Activated CD4-positive, alpha-beta T cell treated with anti-CD3 and anti-CD28 coated beads for 36 hours (primary cell): ENCODE measurements at places on chromosomes 2 and 18. TPM values are rescaled to one million over a fixed set of nuclear protein-coding genes. Genes with fewer than 3 reads are reported as not detected.

GRCh38 chr2:69437751-69438154 is 518 bp upstream of the NFU1 start:
- DNase-seq = no peak

GRCh38 chr2:238969857-238970256 is 122.0 kb downstream of the TWIST2 start:
- no peak for DNase-seq

DNA sequence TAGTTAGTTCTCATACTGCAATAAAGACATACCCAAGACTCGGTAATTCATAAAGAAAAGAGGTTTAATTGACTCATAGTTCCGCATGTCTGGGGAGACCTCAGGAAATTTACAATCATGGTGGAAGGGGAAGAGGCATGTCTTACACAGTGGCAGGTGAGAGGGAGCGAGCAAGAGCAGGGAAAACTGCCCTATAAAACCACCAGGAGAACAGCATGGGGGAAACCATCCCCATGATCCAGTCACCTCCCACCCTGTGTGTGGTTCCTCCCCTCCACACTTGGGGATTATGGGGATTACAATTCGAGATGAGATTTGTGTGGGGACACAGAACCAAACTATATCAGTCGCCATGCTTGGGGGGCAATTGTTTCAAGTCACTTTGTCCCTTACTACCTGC is 1.1 kb upstream of the SSB start:
- DNase-seq = no peak

GRCh38 chr2:189157456-189157855 is 22.1 kb downstream of the COL5A2 start:
- no peak for DNase-seq

DNA sequence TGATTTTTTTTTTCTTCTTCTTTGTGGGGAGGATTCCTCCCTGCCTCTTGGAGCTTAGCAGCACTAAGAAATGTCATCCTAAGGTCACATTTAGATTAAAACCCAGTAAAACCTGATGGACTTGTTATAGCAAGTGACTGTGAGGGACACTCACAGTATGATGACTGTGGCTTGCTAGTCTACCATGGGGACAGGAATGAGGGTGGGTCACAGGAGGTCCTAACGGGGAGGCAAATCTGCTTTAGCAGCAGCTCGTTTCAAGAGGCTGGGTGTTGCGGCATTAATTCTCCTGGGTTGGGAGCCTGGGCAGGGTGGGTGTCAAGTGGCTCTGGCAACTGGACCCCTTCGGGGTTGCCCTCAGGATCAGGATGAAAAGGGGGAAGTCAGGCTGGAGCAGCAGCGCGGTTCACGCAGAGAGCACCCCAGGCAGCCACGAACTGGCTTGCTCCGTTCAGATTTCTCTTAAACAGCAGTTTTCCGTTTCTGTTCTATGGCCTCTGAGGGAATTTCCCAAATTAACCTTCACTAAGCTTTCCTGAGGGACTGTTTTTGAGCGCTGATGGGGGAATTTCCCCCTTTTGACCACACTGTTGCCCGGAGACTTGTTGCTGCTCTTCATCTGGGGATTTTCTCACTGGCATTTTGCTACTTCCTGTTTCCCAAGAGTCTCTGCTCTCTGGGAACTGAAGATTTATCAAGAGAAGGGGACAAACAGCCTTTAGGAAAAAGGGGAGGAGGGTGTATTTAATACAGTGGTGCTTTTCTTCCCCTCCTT is 59.8 kb upstream of the PELI1 start:
- peak; percentile 59 for DNase-seq

DNA sequence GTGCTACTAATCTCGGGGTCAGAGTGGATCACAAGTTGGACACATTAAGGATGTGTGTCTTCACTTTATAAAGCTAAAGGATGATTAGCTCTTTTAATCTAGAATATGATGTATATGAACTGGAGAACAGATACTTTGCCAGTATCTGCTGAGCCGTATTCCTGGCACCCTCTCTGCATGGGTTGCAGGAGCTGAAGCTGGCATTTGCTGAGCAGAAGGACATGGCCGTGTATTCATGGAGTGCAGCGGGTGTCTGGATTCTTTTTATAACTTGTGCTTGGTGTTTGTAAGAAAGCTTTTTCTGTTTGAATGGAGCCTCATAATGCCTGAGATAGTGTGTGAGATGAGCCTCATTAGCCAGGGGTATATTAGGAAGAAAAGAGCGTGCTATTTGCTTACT is 103.9 kb upstream of the MCFD2 start:
- no peak for DNase-seq

DNA sequence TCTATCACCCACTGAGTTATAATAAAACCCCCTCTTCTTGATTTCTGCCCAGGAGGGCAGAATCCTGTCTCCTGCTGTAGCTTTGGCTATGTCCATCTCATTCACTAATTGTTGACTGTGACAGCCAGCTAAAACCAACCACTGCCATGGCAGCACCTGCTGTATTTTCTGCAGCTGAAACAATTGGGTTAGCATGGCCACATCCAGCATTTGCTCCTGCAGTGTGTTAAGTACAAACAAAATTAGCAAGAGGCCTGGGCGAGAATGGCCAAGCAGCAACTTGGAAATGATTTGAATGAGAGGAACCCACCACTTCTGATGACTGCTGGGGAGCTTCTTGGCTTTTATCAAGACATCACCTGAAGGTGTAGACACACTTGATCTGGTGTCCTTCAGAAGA is 89.4 kb upstream of the LRRTM1 start:
- no peak for DNase-seq

GRCh38 chr18:42141439-42141838 is 186.4 kb downstream of the PIK3C3 start:
- DNase-seq = no peak

DNA sequence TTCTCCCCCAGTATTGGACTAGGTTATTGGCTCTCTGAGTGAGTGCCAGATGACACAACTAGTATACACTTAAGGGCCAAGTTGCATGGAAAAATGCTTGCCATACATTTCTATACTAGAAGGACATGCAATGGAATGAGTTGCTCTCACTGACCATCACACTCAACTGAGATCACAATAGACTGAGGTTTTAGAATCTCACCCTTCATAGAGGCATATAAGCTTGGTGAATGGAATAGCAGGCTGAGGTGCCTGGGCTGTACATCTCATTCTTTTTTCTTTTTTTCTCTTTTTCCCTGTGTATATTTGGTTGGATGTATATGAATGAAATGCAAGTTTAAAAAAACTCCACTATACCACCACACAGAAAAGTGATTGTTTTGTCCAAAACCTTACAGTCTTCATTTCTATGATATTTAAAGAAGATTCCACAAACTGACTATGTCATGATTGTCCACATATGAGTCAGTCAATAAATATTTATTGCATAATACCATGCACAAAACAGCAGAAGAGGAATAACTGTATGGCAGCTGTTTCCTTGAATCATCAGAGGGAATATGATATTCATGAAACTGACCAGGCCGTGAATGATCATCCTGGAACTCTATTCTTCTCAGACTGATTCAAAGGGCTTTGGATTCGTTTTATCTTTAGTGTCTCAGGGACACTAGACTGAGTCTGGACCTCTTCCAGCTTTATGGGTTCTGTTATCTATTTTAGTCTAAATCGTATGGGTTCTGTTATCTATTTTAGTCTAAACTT is 122.6 kb upstream of the STK17B start:
- DNase-seq = no peak

DNA sequence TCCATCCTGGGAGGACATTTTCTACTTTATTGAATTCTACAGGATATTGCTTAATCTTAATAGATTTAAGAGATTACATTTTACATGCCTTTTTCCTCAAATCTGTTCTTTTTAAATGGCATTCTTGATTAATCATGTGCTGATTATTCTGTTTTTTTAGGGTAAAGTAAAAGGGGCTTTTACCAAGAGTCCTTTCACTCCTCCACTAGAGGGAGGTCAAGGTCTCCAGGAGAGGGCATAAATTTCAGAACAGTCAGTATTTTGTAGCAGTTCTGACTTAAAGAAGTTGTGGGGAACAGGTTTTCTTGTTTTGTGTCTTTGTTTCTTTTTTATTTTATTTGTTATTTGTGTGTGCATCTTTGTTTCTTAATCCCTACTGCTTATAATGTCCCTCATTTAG is 25.4 kb downstream of the WDR75 start:
- DNase-seq = no peak

Gene WDCP
- total RNA-seq = 21.5 TPM

Gene NCKAP1
- 11.7 TPM for total RNA-seq

Gene MOCOS
- 0.07 TPM for total RNA-seq

Gene CSRNP3
- total RNA-seq = not detected

Gene CRYBA2
- total RNA-seq = not detected

Gene RAB3GAP1
- total RNA-seq = 34.5 TPM

Gene SERPINB11
- not detected for total RNA-seq
